ENCODE measurements at places on chromosomes 3 and 15.

GRCh38 chr15:68712886-68713285, 107.8 kb downstream of the ANP32A start:
- no peak for DNase-seq

DNA sequence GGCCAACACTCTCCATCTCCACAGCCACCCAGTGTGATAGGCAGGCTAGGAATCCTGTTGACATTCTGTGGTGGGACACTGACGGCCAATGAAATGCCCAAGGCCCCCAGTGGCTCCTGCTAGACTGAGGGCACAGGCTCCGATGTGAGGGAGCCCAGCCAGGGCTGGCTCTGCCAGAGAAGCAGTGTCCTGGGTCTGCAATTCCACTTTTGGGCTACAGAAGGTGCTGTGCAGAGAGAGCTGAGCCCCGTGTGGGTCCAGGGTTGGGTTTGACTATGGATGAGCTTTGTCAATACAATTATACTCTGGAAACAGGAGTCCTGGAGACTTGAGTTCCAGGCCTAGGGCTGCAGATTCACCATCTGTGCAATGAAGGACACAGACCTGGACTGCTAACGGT, 55.7 kb upstream of the TMEM115 start:
- DNase-seq, result no peak

GRCh38 chr15:68507447-68507846, 71.3 kb upstream of the CORO2B start:
- DNase-seq, result no peak

- DNase-seq, result no peak
These were observed 837.6 kb downstream of the AGBL1 start for GRCh38 chr15:86917361-86917671.

DNA sequence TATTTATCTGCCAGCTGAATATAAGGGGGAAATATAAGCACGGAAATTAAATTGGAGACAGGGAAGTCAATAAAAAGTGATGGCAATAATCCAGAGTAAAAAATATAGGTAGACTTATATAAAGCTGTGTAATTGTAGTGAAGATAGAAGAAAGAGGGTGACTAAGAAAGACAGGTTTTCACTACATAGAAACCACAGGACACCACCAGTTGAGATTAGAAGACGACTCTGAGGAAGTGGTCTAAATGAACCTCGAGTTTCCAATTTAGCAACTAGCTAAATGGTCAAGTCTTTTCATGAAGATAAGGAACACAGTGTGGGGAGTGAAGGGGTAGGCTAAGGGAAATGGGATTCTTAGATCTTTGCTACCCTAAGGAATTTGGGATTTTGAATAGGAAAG, 188.8 kb upstream of the ARL6 start:
- no peak for DNase-seq

DNA sequence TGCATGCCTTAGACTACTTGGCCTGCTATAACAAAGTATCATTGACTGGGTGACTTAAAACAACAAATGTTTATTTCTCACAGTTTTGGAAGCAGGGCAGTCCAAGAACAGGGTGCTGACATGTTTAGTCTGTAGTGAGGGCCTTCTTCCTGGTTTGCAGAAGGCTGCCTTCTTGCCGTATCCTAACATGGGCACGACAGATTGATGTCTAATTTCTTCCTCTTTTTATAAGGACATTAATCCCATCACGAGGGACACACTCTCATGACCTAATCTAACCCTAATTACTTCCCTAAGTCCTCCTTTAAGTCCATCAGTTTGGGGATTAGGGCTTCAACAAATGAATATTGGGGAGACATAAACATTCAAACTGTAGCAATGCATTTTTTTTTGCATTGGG, 10.9 kb upstream of the GOLGA8B start:
- DNase-seq, result no peak

- DNase-seq, result no peak
These were observed 1.9 kb upstream of the LOXL1 start for GRCh38 chr15:73924171-73924921.

GRCh38 chr3:27094721-27095120, 274.5 kb downstream of the NEK10 start:
- no peak for DNase-seq

DNA sequence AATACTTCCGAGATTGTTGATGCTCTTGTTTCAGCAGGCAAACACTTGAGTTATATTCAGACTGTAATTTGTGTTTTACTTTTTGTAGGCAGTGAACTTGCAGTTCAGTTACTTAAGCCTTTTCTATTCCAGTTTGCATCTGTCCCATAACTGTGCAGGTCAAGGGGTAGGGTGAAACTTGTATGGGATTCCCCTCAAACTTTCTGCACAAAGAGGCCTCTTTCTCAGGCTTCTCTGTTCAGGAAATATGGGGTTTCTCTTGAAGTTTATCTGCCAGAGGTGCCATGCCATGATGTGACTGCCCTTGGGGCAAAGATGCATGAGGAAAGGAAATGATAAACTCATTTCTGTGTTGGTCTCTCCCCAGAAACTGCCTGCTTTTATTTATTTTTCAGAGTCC, 66.7 kb downstream of the SLC24A1 start:
- DNase-seq, result no peak

GRCh38 chr3:132256989-132257388, 60.2 kb upstream of the ACP3 start:
- no peak for DNase-seq

GRCh38 chr15:93420050-93420452, 331.0 kb upstream of the RGMA start:
- no peak for DNase-seq

- DNase-seq, result no peak
These were observed 28.2 kb downstream of the UBE3A start for GRCh38 chr15:25410649-25411048.

DNA sequence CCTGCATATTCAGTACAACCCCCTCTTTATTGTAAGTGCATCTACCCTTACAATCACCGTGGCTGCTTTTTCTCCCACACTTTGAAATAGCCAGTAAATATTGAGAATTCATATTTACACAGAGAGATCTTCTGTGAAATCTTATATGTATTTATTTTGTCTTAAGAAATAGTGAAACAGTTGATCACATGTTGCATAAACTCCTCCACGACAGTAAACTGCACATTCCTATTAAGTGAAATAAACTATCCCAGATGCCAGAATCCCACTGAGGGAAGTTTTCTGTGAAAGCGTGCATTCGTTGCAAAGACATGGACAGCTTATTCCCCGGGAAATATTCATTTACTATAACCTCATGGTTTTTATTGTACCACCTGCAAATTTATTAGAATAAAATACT, 796.0 kb downstream of the ROBO2 start:
- DNase-seq, result no peak

DNA sequence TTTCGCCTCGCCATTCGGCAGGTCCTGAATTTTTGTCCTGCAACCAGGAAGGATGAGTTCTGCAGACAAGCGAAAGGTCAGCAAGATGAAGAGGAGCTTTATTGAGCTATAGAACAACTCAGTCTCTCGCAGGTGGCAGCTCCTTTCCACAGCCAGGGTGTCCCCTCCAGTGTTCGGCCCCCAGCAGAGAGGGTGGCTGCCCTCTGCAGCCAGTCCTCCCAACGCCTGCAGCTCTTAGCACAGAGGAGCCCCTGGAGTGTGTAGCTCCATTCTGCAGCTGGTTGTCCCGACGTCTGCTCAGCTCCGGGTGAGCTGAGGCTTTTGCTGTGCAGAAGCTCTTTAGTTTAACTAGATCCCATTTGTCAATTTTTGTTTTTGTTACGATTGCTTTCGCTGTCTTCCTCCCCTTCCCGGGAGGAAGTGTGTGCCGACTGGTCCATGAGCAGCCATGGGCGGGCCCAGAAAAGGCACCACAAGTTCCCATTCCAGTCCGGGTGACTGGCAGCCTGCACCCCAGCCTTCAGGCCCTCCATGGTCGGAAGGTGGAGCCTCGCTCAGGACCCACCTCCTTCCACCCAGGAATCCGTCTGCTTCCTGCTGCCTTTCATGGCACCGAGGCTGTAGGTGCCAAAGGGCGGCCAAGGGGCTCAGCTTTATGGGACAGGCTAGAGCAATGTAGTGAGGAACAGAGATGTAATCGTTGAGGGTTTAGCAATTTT, 497.8 kb upstream of the CNTN4 start:
- DNase-seq, result no peak

DNA sequence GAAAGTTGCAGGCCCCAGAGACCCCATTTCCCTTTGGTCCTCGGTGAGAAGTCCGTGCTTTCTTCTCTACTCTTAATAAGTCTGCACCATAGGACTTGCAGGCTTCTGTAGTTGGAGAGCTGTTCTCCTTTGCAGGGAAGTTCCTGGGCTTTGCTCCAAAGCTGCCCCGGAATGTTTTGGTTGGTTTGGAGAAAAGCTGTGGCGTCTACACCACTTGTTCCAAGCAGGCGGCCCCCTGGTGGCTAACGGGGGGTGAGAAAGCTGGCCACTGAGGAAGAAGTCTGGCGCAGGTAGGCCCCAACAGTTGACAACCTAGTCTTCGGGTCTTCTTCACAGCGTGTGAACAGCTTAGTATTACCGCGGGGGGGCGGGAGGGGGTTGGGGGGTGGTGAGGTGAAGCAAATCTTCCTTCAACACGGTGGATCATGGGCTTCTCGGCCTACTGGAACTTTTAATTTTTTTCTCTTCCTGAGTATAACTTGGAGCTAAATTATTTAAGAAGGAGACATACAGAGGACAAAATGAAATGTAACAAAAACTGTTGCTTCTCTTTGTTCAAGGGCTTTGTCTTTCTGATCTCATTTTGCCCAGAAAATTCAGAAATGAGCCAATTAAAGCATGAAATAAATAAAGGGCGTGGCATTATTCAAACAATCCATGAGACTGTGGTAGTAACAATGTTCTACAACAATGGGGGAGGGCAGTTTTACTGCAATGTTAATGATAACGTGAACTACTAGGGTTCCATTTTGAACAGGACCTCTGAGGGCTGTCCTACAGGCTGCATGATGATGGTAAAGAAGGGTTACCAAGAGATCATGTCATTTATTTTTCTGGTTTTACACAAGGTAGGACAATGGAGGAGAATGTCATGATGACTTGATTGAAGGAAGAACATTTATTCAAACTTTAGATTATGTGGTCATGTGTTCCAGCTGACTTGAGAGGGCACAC, 2.2 kb upstream of the THRB start:
- no peak for DNase-seq

DNA sequence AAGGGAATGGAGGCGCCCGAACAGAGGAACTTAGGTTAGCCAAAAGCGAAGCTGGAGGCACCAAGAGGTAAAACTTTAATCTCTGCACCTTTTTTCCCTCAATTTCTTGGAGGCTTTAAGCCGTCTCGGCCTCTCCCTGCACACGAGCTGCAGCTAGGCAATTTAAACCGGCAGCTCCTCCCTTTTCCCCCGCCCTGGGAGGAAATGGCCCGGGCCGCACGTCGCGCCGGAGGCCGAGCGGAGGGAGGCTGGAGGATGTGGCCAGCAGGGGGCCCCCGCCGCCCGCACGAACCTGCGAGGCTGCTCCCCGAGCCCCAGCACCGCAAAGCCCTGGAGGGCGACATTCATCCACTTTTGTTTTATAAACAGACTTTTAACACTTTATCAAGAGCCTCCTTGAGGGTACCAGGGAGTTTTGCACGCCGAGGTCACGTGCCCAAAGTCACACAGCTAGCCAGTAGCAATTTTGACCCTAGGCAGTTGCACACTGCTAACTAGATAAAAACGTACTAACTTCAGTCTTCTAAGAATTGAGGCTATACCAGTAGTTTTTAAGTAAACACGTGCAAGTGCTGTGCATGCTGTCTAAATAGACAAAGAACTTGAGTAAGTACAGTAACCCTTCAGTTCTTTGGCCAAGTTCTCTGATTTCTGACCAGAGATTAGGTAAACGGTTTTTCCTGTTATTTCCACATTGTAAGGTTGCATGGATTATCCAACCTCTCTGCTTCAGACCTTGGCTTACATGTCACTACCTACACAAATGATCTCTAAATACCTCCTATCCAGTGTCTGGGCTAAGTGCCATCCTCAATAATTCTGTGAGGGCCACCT, 668 bp upstream of the XXYLT1 start:
- peak; percentile 79 for DNase-seq

GRCh38 chr15:44790215-44790614, 53.9 kb downstream of the TRIM69 start:
- DNase-seq, result no peak

- DNase-seq, result no peak
These were observed 47.0 kb upstream of the SMAD3 start for GRCh38 chr15:67018441-67018840.

- DNase-seq, result no peak
These were observed 188.2 kb downstream of the SI start for GRCh38 chr3:164890061-164890460.

DNA sequence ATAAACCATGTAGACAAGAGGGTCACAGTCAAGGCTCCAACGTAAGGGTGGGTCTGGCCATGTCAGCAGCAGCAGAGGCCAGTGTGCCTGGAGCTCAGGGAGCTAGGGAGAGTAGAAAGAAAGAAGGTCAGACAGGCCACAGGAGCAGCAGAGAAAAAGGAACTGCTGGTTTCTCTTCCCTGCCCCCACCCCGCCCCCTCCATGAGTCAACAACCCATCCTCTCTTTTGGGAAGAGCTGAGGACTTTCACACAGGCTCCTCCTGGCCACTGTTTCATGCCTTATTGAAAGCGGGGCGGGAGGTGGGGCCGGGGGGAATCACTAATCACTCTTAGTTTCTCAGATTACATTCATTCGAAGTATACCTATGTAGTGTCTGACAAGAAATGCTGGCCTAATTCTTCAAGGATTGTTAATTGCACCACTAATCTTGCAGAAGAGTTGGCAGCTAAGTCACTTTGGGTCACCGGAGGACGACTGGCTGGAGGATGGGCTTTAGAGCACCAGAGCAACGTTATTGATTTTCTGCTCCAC, 9.1 kb upstream of the SCG3 start:
- no peak for DNase-seq

- DNase-seq, result no peak
These were observed 24.2 kb downstream of the PPM1L start for GRCh38 chr3:160780245-160780644.

DNA sequence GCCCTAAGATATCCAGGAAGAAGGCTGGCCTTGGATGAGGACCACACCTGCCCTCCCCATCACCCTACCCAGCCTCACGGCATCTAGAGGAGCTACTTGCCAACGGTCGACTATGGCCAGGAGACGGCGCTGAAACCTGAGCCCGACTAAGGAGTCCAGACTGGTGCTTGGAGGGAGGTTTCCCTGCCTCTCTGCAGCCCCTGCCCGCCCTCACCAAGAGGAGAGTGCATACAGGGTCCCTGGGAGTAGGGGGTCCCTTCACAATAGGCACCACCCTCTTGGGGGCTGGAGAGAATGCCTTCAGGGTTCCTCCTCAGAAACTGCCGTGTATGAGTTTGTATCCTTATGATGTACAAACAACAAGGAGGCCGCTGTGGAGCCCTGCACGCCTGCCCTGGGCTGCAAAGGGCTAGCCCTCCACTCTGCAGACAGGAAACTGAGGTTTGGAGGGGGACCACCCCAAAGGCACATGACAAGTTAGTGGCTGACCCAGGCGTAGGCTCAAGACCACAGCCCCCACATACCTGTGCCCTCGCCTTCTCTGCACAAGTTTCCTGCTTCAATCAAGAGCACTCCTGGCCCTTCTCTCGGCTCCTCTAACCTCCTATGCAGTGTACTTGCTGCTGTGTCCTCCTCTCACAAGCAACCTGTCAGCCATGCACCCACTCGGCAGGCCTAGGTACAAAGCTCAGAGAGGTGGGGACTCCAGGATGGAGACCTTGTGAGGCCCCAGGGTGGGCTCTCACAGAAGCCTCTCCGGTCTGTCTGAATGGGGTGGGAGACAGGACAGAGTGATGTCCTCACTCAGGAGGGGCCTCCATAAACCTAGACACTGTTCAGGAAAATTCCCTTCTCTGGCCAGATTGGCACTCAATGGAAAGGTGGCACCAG, 7.4 kb downstream of the KLF15 start:
- DNase-seq, result peak; percentile 0

Data from stimulated activated CD4-positive, alpha-beta T cell treated with anti-CD3 and anti-CD28 coated beads, Interleukin-15, amount 100 ng/mL, for 1 hour (primary cell).